ENCODE measurements at places on chromosomes 4 and X. TPM values are rescaled to one million over a fixed set of nuclear protein-coding genes. Genes with fewer than 3 reads are reported as not detected.

Gene ADAD1
- not detected for total RNA-seq

- DNase-seq, result no peak
Measured at GRCh38 chr4:137451172-137451825, 81.0 kb downstream of the PCDH18 start.

DNA sequence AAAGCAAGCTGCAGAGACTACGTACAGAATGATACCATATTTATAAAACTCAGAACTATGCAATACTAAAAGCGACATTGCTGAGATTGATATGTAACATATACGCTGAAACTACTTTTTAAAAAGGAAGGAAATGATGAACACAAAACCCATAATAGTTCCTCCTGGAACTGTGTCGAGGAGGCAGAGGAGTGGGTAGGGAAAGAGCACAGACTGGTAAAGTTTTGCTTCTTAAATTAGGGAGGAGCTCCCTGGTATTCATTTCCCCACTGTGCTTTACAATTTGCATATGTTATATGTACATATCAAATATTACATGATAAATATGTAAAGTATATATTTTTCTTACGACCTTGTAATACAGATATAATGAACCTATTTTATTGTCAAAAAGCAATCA lies 13.9 kb downstream of the UFSP2 start:
- DNase-seq, result no peak

DNA sequence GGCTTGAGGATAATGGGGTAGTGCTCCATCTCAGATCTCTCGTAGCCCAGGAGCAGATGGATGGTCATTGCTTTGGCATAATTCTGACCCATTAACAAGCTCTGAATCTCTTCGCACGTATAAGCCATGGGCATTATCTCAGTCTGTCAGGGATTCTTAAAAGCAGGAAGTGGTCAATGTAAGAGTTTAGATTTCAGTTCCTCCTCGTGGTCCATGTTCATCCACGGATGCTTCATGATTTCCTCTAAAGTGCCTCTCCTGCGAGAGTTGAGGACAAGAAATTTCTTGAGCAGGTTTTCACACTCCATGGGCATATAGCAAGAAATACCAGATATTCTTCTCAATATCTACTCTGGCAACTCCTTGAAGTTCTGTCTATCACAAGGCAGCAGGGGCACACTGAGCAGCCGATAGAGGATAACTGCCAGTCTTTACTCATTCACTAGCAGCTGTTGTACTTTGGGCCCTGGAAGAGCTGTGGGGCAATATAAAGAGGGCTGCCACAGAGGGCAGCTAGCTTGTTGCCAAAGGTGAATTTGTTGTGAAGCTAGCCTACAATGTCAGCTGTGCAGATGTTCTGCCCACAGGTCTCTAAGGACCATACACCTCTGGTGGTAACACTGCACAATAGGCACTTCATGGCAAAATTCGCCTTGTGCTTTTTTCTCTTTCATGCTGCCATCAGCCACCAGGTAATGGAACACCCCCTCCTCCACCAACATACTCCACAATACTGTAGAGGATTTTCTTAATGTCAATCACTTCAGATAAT lies 52.0 kb upstream of the WDR17 start:
- DNase-seq, result no peak

Gene NR3C2
- total RNA-seq, result 12.0 TPM

DNA sequence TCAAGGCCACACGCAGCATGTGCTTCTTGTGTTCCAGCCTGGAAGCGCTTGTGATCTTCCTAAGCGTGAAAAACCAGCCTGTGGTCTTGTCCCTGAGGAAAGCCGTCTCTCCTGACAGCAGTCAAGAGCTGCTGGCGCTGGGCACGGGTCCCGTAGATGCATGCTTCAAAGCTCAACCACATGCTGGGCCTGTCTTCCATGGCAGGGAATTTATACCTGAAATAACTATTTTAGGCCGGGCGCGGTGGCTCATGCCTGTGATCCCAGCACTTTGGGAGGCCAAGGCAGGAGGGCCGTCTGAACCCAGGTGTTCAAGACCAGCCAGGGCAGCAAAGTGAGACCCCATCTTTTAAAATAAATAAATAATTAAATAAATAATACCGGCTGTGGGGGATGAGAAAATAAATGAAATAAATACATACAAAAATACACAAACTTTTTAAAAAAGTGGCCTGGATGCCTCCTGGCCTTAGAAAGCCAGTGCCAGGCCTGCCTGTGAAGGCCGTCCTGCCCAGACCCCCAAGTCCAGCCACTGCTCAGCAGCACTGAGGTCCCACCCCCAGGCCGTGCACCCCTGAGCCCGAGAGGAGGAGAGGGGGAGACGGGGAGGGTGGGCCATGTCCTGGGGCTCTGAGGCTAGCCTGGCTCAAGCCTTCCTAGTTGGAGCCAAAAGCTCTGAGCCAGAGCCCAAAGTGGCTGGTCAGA lies 10.4 kb downstream of the LRPAP1 start:
- DNase-seq, result no peak

GRCh38 chr4:7511525-7511924 lies 76.8 kb upstream of the PSAPL1 start:
- no peak for DNase-seq

Gene SRPX2
- 3.6 TPM for total RNA-seq

DNA sequence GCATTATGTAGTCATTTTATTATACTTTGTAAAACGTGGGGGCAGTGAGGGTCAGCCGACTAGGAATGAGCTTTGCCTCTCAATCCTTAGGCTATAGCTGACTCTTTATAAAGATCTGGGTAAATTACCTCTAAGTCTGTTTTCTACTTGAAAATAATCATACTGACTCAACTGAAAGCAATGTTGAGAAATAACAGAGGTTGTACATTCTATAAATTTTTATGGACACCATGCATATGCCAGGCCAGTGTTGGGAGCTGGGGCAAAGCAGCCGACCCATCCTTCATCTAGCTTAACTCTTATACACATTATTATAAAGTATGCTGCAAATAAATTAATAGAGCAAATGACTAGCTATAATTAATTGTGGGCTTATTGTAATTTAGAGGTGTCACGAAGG lies 2.2 kb upstream of the DCUN1D4 start:
- no peak for DNase-seq

DNA sequence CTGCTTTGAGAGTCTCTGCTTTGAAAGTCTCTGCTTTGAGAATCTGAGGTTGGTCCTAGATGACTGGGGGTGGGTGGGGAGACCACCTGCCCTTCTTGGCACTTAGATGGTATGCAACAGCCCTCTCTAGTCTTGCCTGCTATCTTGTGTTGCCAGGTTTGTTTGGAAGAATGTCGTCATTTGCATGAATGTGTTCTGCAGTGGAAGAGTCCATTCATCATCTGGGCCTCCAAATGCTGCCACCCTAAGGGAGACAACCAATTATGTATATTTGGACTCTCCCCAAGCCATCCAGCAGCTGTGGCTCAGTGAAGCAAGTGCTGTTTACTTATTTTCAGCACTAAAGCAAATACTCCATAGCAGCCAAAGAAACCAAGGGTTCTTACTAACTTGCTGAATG lies 44.6 kb upstream of the TRPC5OS start:
- no peak for DNase-seq

- no peak for DNase-seq
Measured at GRCh38 chrX:34279866-34280560, 147.9 kb upstream of the FAM47A start.

GRCh38 chrX:26871967-26872366 lies 591.2 kb downstream of the PPP4R3C start:
- no peak for DNase-seq

GRCh38 chr4:169226565-169226964 lies 44.2 kb downstream of the SH3RF1 start:
- DNase-seq, result no peak

- no peak for DNase-seq
Measured at GRCh38 chr4:147398556-147398955, 82.3 kb upstream of the EDNRA start.

DNA sequence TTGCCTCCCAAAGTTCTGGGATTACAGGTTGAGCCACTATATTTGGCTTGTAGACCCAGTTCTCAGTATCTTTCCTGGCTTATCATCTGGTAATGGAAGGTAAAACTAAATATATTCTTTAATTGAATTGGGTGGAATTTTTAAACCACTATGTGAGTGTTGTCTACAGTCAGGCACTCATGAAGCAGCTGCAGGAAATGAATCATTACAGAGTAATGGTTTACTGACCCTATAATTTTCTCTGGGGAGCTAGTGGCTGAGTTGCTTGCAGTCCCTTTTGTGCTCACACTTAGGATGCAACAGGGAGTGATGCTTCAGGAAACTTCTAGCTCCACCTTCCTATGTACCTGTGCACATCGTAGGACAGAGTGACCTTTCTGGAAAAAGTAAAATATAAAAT lies 4.1 kb upstream of the UGT2B7 start:
- no peak for DNase-seq

GRCh38 chr4:178037459-178038214 lies 595.4 kb upstream of the AGA start:
- DNase-seq, result no peak

GRCh38 chr4:140233791-140234696 lies 80.1 kb upstream of the MAML3 start:
- DNase-seq, result no peak

DNA sequence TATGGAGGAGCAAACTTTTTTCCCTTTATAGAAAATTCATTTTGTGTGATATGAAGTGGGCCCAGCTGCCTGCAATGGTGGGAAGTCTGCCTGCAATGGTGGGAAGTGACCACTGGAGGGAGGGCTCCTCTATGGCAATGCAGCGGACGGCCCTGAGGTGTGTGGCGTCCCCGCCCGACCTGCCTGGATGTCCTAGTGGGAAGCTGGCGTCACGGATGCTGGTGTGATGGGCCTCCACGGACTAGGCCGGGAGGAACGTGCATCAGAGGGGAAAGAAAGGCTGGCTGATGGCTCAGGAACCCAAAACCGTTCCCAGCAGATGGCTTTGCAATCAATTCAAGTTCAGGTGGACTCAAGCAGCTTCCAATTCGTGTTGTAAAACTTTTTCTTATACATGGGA lies 177.9 kb downstream of the AFAP1 start:
- peak; percentile 54 for DNase-seq

GRCh38 chr4:103998756-103999155 lies 279.0 kb upstream of the TACR3 start:
- DNase-seq, result no peak

- DNase-seq, result no peak
Measured at GRCh38 chrX:137025930-137026329, 7.9 kb downstream of the GPR101 start.

GRCh38 chr4:153439831-153440230 lies 26.3 kb upstream of the TMEM131L start:
- no peak for DNase-seq

GRCh38 chr4:18021470-18021719 lies 160 bp downstream of the LCORL start:
- no peak for DNase-seq

- no peak for DNase-seq
Measured at GRCh38 chrX:133530960-133531359, 115.7 kb upstream of the GPC4 start.

DNA sequence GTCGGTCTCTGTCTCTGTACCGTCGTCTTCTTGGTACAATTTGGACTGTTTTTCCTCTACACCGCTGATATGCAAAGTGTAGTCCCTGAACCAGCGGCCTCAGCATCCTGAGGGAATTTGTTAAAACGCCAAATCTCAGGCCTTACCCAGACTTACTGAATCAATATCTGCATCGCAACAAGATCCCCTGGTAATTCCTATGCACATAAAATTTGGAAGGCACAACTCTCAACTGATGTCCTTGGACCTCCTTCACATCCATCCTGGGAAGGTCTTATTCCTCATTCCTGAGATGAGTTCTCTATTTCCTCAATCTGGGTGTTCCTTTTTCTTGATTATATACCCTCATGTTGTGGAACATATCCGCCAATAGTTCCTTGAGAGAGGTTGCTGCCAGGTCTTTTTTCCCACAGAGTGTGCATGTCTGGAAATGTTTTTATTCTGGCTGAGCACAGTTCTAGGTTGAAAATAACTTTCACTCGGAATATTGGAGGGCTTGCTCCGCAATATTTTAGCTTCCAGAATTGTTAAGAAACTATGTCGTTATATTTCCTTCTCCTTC lies 738 bp upstream of the HPF1 start:
- DNase-seq, result no peak

GRCh38 chrX:21912220-21912619 lies 28.3 kb upstream of the SMS start:
- no peak for DNase-seq

DNA sequence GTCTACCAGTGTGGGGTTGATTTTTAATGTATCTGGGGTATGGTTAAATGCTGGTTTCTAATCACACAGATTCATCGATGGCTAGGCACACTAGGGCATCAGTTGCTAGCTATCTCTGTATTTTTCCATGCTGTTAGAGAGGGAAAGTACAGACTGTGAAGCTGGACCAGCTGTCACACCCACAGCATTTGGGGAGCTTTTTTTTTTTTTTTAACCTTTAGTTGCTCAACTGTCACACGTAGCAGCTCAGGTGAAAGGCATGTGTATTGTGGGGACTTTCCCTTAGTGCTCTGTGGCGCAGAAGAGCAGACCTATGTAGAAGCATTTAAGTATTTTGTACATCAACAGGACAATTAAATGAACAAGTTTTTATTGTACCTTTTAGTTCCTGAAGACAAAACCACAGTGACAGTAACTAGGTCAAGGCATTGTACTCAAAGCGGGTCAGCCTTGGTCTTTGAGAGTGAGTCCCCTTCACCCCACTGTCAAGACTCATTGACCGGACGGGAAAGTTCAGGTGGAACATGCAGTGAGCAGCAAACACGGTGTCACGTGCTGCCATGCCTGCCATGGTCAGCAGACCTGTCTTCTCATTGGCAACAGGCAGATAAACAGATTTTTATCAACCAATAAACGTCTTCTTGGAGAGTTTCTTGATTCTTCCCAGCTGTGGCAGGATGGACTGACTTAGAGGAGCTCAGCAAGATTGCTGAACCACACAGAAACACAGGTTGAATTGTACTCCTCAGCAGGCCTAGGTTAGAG lies 65.3 kb downstream of the CASP3 start:
- DNase-seq, result no peak

- no peak for DNase-seq
Measured at GRCh38 chrX:154784149-154784995, 20.9 kb downstream of the MPP1 start.

DNA sequence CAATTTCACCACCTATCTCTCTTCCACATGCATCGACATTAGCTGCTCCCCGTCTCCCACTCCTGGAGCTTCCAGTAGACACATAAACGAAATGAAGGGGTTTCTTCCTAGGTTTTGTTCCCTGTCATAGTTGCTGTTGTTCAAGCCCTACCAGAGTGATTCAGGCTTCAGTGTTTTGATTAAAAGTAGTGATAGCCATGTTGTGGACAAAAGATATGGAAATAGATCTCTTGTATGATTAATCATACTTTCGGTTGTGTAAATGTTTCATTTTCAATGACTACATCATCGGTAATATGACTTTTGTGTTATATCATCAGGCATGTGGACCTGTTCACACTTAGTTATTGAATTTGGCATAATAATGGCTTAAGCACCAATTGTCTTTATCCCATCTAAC lies 96.5 kb upstream of the KLF3 start:
- DNase-seq, result no peak

Gene FGFR3
- 48.5 TPM for total RNA-seq

GRCh38 chr4:7620814-7621176 lies 186.1 kb upstream of the PSAPL1 start:
- DNase-seq, result no peak
